ENCODE measurements at places on chromosomes 1 and 21.

DNA sequence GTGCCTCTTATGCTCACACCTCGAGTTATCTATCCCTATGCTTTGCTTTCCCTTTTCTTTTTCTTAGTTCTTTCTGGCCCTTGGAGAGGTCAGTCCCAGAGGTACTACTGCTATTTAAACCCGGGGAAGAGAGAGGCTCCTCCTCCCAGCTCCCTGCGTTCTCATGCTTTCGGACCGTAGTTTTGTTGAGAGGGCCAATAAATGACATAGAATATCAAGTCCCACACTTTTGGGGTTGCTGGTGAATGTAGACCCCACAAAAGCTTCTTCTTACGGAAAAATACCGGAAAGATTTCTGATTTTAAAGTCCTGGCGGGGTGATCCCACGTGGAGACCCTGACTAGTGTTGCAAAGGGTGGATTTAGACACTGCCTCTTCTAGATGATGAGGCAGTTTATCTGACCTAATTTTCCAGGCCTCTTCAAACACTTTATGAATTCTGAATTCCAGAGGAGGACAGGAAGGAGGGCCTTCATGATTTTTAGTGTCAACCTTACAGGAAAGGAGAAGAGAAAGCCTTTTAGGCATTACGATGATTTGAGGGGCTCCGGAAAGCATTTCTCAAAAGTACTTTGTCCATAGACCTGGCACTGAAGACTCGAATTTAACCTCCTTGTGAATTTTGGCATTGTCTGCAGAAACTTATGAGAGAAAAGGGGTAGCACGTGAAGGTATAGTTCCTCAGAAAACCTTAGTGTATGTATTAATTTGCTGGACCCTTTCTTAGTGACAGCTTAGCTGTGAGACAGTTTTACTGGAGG lies 694 bp downstream of the TMEM167B start:
- DNase-seq: no peak

DNA sequence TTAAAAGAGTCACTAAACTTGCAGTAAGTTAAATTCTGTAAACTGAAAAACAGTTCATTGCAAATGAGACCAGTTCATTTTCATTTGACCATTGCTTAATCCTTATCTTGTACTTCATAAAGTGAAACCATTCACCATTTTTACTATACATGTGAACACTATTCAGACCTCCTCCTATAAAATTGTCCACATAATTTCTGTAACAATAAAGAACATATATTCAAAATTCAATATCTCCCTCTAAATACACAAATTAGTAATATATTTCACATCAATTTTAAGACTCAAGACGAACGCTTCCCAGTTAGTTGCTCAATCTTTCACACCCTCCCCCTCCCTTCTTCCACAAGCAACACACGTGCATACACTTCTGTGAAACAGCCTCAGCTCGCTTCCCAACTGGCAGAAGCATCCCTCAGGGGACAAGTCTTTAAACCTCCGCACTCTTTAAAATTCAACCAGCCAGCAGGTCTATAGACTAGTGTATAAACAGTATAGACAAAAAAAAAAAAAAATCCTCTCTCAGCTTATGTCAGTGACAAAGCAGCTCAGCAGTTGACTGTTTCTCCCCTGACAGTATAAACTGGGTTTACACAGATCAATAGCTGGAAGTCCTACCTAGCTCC lies 99.6 kb downstream of the DENND1B start:
- DNase-seq: no peak

GRCh38 chr1:188708795-188709535 lies 1768.7 kb downstream of the BRINP3 start:
- DNase-seq: no peak

GRCh38 chr1:101044259-101044658 lies 18.7 kb upstream of the DPH5 start:
- no peak for DNase-seq
